ENCODE measurements at places on chromosomes 4 and X.

DNA sequence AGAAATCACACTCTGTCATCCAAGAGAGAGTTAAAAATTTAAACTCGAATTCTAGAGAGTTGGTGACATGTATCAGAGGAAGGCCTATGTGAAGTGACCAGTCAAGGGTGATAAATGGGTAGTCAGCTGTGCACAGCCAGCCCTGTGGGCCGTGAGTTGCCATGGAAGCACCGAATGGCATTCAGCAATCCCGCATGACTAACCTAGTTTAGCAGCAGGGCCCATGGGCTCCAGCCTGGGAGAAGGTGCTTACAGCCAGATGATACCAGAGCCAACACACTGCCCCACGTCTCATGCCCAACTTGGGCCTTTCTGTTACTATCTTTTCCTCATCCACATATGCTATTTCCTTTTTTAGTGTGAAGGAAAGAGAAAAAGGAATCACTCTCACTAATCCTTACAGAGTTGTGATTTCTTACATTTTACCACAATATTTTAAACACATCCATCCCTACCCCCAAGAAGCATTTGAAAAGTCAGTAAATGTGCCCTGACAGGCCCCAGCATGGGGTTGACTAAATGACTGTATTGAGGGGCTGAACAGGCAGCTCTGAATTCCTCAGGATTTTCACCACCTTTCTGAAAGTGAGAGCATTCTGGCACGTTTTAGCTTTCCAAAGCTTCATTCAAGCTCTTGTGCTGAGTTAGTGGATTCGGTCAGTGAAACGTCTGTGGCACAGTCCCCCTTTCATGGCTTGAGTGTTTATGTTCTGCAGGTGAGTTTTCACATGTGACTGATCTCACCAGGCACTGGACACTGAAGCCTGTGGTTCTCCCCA is 104.2 kb downstream of the AFF1 start:
- DNase-seq: no peak

DNA sequence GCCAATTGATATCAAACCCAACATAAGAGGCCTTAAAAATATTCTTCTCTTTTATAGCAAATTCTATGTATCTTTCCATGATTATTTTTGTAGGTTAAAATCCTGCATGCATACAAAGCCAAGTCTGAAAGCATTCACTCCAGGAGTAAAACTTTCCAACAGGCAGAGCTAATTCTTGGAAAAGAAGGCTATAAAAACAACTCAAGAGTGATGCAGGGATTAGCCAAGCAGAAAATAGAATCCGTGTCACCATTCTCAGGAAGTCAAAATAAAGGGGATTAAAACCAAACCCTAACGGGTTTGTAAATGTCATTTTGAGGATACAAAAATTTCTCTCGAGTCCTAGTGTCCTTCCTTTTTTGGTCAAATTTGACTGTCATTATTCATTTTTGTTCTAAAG is 412.4 kb downstream of the DMD start:
- no peak for DNase-seq

GRCh38 chr4:155602351-155603140 is 64.1 kb upstream of the GUCY1A1 start:
- no peak for DNase-seq

GRCh38 chrX:133365871-133366611 is 49.2 kb downstream of the GPC4 start:
- DNase-seq: no peak

DNA sequence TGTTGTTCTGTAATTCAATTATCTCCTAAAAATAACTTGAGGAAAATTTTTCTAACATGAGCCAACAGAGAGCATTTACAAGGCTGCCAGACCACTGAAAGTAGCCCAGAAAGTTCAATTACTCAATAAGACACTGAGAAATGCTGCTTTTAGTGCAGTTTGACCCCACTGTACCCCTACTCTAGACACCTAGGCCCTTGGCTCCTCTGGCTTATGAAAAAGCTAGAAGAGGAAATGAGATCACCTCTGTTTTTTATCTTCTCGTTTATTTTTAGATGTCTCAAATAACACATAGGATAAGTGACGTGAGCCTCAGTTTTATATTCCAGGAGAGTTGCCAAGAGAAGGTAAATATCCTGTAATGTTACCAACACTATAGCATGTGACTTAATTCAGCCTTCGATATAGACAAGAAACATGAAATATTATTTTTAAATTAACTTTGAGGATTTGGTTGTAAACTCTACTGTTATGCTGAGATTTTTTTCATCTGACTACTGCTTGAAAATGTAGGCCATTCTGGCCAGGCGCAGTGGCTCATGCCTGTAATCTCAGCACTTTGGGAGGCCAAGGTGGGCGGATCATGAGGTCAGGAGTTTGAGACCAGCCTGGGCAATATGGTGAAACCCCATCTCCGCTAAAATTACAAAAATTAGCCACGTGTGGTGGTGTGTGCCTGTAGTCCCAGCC is 24.4 kb downstream of the TNIP3 start:
- peak; percentile 44 for DNase-seq

DNA sequence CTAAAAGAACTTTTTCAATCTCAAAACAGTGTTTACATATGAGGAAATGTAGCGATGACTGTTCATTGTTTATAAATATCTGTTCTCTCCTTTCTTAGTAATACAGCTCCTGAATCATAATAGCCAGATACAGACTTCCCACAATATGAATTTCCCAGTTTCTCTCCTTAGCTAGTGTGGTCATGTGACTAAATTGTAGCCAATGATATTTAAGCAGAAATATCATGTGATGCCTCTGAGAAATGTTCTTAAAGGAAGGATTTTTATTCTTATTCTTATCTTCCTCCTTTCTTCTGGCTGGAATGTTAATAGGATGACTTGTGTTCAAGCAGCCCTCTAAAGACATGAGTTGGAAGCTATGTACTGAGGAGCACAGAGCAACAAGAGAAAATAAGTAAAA is 383.7 kb upstream of the ATOH1 start:
- DNase-seq: no peak

GRCh38 chr4:3481783-3482393 is 18.8 kb downstream of the DOK7 start:
- no peak for DNase-seq

DNA sequence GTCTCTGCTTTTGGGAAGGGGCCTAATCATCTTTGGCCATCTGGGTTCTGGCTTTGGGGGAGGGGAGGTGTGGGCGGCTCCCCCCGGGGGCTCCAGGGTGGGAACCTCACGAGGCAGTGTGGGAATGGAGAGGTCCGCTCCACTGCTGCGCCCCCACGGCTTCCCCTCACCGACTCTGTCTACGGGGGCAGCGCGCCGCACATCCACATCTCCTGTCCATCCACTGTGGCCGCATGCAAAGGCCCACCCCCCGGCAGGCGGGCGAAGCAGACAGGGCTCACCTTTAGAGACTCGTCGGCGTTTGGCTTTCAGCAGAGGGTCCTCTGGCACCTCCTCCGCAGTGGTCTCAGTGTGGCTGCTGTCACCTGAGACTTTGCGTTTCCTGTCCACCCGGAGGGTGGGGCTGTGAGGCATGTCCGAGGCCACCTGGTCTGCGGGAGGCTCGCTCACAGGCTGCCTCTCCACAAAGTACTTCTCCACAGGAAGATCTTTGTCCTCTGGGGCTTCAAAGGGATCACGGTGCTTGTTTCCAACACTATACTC is 33.6 kb downstream of the BCOR start:
- DNase-seq: no peak

DNA sequence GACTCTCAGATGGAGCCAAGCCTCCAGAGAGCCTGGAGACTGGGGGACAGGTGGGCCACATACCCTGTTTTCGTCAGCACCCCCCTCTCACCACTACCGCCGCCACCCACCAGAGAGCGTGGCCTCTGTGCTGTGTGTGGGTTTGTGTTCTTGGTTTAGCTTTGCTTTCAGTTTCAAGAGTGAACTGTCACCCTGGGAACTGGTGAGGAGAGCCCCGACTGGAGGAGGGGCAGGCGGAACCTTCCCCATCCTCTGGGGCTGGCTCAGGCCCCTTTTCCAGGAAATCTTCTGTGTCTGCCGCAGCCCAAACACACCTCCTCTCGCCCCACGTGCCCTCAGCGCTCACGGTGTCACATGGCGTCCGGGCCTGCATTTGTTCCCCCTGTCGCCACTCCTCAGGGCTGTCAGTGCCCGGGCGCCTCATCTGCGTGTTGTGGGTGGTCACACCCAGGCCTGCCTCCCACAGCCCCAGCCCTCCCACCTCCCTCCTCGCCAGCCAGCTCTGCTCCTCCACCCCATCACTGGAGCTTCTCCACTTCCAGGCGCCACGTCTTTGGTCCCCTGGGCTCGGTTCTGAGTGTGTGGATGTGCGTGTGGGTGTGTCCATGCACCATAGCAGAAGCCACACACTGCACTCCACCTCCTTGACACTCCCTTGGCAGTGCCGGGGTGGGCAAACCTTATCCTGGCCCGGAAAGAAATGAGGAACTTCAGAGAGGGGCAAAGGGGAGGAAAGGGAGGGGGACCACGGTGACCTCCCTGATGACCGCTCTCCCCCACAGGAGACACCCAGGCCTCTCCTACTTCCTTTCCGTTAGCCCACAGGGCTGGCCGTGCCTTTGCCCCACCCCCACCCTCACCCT is 27.8 kb downstream of the ELF4 start:
- DNase-seq: peak; percentile 55

GRCh38 chr4:28238876-28239275 is 1378.2 kb downstream of the STIM2 start:
- no peak for DNase-seq

DNA sequence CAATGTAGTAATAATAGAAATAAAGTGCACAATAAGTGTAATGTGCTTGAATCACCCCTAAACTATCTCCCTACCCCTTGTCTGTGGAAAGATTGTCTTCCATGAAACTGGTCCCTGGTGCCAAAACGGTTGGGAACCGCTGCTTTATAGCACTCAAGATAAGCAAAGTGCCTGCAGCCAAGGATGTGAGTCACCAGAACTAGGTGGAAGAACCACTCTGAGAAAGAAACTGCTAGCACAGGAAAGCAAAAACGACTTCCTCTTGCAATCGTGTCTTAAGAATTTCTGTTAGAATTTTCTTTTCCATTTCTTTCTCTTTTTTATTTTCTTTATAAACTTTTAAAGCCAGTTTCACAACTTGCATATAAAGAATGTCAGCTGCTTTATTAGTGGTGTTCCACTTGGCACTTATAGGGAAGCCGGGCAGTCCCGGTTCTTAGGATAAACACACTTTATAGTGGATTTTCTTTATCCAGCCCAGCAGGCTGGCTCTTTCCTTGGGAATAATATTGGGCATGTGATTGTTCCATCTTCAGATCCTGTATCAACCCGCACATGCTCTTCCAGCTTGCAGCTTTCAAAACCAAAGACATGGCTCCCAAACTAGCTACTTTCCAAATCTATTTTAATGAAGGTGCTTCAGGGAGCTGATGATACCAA is 32.3 kb upstream of the CXCL8 start:
- no peak for DNase-seq

DNA sequence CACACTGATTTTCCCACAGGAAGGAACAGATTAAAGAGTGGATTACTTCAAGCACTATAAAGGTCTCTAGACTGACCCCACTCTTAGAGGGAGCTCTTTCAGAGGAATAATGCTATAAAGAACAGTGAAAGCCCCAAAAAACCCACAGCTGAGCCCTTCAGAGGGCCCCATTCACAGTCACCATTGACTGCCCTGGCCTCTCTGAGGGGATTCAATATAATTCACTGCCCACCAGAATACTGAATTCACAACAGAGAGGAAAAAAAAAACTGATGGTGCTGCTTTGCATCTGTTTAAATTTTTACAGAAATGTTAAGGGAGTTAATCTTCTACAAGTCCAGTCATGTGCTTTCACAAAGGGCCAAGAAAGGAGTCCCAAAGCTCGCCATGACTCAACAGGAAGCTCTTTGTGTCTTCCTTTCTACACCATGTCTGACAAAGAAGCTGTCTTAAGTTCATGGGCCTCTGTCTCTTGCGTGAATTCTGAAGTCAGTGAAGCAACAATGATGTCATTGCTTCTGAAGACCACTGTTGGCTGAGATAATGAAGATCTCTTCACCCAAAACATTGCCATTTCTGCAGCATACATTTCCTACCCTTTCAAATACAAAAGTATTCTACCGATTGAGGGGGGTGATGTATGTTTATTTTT is 174.9 kb downstream of the ADAMTS3 start:
- DNase-seq: no peak

GRCh38 chr4:58734030-58734674 is 1624.0 kb upstream of the IGFBP7 start:
- no peak for DNase-seq

GRCh38 chr4:159363361-159363760 is 260.5 kb downstream of the RAPGEF2 start:
- DNase-seq: no peak

GRCh38 chr4:99061048-99061700 is 27.4 kb downstream of the ADH5 start:
- no peak for DNase-seq

DNA sequence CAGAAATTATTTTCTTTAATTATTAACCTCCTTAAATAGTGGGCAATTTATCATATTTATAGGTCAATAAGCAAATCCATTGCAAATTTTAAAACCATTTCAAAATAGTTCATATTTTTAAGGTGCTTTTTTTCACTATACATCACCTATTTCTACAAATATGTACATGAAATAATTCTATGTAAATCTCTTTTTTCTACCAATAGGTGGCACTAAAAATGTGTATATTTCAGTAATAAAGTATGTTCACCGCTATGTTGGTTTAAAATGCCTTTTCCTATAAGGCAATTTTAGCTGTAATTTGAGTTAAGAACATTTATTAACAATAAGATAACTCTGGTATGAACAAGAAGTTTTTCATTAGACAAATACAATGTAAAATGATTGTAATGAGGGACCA is 672.2 kb downstream of the KCTD8 start:
- DNase-seq: no peak

DNA sequence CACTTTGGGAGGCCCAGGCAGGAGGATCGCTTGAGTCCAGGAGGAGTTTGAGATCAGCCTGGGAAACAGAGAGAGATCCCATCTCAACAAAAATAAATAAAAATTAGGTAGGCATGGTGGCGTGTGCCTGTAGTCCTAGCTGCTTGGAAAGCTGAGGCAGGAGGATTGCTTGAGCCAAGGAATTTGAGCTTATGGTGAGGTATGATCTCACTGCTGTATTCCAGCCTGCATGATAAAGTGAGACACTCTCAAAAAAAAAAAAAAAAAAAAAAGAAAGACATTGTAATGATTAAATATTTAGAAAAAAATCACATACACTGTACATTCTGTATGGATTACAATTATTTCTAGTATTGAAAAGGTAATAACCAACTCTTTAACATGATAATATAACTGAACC is 87.1 kb downstream of the SLIT2 start:
- DNase-seq: no peak

DNA sequence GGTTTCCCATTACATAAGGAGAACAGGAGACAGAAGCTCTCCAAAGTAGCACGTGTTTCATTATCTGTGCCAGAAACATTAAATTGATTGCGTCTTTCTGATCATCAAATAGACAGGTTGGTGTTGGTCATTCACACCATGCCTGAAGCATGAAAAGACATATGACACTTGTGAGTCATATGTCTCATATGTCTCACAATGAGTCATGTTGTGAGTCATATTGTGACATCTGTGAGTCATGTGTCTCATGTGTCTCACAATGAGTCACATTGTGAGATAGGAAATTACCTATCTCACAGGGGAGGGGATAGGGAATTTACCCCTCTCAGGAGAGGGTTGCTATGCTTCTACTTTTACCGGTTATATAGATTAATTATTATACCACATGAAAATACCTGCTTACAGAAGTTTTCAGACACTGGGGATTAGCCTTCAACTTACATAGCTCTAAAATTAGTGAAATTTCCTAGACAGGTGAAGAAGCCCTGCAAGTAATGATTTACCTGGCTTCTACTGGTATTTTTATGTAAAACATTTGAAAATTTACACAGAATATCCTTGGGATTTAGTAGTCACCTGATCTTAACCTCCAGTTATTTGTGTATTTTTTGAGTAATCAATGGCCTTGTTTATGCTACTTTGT is 80.8 kb downstream of the NPFFR2 start:
- DNase-seq: peak; percentile 78

GRCh38 chr4:155474758-155475157 is 98.0 kb upstream of the MAP9 start:
- no peak for DNase-seq

All from GM12864 (cell line).